ENCODE measurements at places on chromosomes 7 and 10. TPM values are rescaled to one million over a fixed set of nuclear protein-coding genes. Genes with fewer than 3 reads are reported as not detected.

OIT3 gene
- not detected for total RNA-seq

GOLGA7B gene
- total RNA-seq = 10.5 TPM

CLRN3 gene
- total RNA-seq = not detected

AKR1D1 gene
- total RNA-seq = not detected

SMO gene
- not detected for total RNA-seq

Data from activated CD4-positive, alpha-beta memory T cell treated with anti-CD3 and anti-CD28 coated beads, Interleukin-2, amount 10 ng/mL, durations not matched to agents 7 days and 5 days (primary cell).